ENCODE measurements at places on chromosomes 1 and 21.

DNA sequence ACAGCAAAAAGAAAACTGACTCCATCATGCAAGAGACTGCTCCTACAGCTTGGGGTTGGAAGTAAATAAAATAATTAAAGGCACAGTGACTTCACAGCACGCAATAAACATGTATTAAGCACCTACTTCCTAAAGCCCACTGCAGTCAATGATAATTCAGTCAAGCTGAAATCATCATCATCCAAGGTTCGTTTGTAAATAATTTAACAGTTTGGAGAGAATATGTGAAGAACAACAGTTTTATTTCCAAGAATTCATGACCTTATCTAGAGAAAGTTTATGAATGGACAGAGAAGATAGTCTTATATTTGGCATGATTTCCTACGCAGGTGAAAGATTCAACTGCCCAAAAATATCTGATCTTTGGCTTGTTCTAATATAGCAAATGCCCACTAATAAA is 86.8 kb downstream of the SMYD3 start:
- DNase-seq = no peak

GRCh38 chr1:45608175-45609156 is 15.4 kb downstream of the CCDC17 start:
- DNase-seq = peak; percentile 31

DNA sequence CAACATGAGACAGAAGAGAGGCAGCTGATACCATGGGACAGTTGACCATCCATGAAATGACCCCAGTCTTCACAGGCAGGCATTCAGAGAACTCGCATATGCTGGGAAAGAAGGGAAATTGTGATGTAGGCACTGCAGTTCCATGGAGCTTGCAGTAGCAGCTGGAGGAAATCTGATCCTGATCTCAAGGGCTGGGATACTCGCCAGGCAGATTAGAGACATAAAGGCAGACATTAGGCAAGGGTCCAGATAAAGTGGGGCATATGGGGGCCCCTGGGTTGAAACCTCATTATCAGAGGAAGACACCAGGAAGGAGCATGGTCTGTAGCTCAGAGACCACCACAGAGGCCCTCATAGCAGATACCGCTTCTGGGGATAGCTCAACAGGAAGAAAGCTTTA is 48.7 kb upstream of the TNR start:
- DNase-seq = no peak

DNA sequence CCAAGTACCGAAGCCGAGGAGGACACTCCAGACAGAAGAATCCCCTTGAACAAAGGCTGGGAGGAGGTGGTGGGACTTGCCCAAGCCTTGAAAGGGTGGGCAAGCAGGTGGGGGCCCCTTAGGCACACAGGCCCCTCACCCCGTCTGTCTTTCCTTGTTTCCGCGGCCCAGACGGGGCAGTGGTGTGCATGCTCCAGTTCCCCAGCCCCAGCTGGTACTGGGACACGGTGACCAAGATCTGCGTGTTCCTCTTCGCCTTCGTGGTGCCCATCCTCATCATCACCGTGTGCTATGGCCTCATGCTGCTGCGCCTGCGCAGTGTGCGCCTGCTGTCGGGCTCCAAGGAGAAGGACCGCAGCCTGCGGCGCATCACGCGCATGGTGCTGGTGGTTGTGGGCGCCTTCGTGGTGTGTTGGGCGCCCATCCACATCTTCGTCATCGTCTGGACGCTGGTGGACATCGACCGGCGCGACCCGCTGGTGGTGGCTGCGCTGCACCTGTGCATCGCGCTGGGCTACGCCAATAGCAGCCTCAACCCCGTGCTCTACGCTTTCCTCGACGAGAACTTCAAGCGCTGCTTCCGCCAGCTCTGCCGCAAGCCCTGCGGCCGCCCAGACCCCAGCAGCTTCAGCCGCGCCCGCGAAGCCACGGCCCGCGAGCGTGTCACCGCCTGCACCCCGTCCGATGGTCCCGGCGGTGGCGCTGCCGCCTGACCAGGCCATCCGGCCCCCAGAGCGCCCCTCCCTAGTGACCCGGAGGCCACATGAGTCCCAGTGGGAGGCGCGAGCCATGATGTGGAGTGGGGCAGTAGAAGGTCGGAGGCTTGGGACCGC is 50.8 kb downstream of the OPRD1 start:
- no peak for DNase-seq

- no peak for DNase-seq
These were observed 6.3 kb downstream of the FAM20B start for GRCh38 chr1:179031855-179032513.

GRCh38 chr1:109091078-109091838 is 694 bp downstream of the TMEM167B start:
- DNase-seq = no peak

DNA sequence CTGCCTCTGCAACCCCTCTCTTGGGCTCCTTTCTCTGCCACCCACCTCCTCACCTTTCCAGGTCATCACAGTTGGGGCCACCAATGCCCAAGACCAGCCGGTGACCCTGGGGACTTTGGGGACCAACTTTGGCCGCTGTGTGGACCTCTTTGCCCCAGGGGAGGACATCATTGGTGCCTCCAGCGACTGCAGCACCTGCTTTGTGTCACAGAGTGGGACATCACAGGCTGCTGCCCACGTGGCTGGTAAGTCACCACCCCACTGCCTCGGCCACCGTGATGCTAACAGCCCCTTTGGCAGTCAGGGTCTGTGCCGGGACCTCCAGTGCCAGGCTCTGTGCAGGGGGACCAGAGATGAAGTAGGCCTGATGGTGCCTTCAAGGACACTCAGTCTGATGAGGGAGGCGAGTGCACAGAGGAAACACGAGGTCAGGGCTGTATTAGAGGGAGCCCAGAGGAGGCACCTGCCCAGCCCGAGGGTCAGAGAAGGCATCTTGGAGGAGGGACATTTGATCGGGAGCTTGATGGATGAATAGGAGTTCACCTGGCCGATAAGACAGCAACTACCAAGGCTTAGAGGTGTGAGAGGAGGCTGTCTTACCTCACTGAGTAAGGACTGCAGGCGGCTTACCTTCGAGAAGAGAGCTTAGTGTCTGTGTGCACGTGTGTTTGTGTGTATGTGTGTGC is 18.1 kb downstream of the PCSK9 start:
- no peak for DNase-seq

- DNase-seq = no peak
These were observed 35.2 kb downstream of the TGFB2 start for GRCh38 chr1:218380125-218380977.

- DNase-seq = peak; percentile 34
These were observed 178.0 kb downstream of the CAMTA1 start for GRCh38 chr1:6962996-6963911.

DNA sequence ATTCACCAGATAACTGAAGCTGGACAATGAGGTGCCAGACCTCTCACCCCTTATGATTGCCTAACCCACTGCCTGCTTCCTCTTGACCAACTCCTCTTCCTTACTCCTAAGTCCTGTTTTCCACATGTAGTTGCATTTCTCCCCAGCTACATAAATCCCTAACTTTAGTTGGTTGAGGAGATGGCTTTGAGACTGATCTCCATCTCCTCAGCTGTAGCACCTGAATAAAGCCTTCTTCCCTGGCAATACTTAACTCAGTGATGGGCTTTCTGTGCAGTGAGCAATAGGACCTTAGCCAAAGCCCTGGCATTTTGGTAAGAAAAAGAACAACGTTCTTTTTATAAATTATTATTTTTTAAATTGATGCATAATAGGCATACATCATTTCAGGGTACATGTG is 691.1 kb downstream of the MATN1 start:
- no peak for DNase-seq

- DNase-seq = no peak
These were observed 5.6 kb downstream of the TMEM54 start for GRCh38 chr1:32895325-32896215.

DNA sequence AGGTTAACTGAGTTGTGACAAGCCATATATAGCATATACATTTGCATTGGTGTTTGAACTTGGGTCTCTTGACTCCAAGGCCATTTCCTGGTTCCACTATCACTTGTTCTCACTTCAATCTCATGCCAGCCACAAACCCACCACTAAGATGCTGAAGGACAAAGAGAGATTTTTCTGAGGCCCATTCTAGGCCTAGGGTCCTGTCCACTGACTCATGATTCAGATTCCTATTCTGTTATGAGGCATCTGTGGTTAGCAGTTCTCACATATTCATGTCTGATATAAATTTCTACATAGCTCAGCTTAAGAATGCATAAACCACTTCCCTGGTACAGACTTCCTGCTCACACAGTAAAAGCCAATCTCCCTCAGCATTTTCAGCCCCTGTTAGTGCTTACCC is 326.1 kb upstream of the BEND5 start:
- no peak for DNase-seq

DNA sequence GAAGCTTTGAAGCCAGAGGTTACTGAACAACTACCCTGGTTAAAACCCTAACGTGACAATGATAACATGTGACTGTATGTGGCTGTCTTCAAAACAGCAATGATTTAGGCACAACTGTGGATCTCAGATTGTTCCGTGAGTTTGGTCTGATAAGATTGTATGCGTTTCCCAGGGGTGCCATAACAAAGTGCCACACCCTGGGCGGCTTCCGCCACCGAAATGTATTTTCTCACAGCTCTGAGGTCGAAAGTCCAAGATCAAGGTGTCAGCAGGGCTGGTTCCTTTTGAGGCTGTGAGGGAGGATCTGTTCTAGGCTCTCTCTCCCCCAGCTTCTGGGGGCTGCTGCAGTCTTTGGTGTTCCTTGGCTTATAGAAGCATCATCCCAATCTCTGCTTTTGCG is 29.5 kb upstream of the ERG start:
- no peak for DNase-seq

DNA sequence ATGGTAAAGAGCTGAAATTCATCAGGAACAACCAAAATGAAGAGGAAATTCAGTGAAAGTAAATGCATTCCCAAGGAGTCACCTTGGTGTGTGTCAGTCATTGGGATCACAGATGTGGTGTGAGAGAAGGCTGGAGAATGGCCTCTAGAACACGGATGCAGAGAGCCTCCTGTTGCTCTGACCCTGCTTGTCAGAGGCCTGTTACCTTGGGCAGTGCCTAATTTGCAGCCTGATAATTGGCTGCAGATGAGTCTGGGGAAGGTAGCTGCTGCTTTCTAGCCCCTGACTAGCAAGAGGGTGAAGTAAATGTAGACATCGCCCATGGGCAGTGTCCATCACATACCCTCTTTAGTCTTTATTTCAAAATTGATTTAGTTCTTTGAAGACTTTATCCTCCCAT is 3.3 kb downstream of the GCSAML start:
- DNase-seq = no peak

- no peak for DNase-seq
These were observed 13.6 kb downstream of the CNST start for GRCh38 chr1:246579818-246580217.

- no peak for DNase-seq
These were observed 131.9 kb upstream of the CD34 start for GRCh38 chr1:208042868-208043267.

GRCh38 chr1:205276689-205277065 is 44.9 kb downstream of the NUAK2 start:
- no peak for DNase-seq

DNA sequence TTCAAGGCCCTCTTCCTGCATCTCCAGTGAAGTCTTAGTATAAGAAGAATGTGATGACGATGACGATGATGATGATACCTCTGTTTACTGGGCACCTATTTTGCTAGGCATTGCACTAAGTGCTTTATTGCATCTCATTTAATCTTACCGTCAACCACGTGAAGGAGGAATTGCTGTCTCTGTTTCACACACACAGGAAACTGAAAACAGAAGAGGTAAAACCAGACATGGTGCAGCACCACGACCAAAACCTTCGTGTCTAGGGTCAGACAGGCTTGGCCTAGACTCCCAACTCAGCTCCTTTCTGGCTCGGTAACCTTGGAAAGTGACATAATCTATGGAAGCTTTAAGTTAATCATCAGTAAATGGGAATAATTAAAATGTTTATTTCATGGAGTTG is 20.7 kb upstream of the KCNA2 start:
- DNase-seq = no peak

DNA sequence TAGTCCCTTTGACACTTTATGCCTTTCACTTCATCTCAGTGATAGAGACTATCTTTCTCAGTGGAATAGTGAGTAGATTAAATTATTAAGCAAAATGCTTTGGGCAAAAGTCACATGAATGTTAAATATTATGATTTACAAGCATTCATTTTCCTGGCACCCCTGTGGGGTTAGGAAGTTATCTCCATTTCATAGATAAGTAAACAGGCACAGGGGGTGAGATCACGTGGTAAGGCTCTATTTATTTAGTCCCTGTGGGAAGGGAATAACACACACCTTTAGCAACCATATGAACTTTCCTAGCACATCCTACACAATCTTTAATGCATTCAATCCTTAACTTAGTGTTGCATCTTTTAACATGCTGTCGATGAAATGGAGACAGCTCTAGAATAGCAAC is 12.3 kb downstream of the PSMB2 start:
- no peak for DNase-seq

- no peak for DNase-seq
These were observed 27.7 kb downstream of the UCHL5 start for GRCh38 chr1:193031431-193031830.

- DNase-seq = no peak
These were observed 18.3 kb upstream of the MPL start for GRCh38 chr1:43319288-43319687.

Data from CD4-positive, alpha-beta T cell treated with Interleukin-15 for 1 hour (primary cell).